IMR-90 (cell line): ENCODE measurements at places on chromosomes 1 and 21.

DNA sequence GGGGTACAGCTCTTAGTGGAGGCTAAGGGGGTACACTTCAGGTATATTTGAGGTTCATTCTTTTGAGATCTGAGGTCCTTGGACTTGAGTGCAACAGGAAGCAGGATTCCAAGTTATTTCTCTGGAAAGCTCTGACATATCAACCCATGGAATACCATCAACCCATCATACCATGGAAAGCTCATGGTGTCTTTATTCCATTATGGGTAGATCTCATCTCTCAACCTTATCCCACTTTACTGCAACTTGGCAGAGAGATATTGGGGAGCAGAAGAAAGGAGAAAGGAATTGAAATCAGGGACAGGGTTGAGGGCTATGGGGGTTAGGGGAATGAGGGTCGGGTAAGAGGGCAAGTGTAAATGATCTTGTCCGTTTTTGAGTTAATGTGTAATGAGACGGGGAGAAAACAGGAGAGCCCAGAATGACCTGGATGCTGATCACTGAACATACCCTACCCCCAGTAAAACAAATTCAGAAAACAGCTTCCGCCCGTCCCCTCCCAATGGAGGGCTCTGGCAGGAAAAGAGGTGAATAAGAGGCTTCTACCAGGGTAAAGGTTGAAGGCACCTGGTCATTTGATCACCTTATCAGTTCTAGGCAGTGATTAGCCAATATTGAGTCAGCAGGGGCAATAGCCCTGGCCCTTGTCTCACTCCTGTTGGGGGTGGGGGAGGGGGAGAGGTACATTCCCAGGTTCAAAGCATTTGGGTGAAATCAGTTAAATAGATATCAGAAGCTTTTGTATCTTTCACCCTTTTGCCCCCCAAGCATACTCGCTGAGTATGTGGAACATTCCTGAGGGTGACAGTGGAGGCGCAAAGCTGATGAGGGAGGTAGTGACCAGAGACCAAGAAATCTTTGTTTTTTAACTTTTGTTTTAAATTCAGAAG is 622 bp upstream of the APOA2 start:
- DNase-seq: no peak

GRCh38 chr1:58047265-58047858 is 499.2 kb downstream of the OMA1 start:
- no peak for DNase-seq

DNA sequence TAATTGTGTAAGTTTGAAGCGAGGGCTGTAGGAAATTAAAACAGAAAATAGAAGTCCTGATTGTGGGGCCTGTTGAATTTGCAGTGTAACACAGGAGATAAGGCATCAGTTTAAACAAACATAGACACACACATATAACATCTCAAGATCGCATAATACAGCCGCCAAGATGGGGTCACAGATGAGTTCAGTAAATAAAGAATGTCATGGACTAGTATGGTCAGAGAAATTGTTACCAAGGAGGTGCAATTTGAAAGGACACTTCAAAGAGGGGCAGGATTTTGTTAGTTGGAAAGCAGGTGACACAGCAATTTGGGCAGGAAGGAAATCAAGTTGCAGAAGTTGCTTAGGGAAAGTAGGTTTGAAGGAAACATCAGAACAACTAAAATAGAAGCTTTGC is 450.0 kb downstream of the USP25 start:
- no peak for DNase-seq

GRCh38 chr1:177873238-177873637 is 96.6 kb downstream of the SEC16B start:
- DNase-seq: peak; percentile 94

GRCh38 chr1:54833121-54833520 is 32.0 kb upstream of the TTC22 start:
- DNase-seq: no peak

DNA sequence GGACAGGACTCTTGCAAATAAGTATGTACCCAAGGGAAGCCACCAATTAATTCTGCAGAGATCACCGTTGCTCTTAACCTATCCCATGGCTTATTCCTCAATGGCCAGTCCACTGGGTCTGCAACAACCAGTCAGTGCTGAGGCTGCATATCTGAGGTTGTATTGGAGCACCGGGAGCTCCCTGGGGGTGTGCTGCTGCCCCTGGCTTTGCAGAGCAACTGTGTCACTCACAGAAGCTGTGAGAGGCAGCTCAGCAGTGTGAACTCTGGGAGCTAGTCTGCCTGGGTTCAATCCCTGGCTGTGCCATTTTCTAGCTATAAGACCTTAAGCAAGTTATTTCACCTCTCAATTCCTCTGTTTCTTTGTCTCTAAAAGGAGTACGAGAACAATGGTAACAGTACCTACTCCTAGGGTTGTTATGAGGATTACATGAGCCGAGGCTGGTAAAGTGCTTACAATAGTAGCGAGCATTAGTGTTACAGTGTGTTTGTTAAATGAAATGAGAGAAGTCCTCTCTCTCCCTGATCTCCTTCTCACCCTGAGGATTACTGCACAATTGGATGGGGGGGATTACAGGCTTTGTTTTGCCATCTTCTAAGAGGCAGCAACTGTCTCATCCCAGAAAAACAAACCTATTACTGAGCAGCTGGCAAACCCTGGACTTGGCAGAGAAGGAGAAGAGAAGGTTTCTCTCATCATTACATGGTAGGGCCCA is 3.6 kb downstream of the RXRG start:
- DNase-seq: no peak

GRCh38 chr1:89064632-89065031 is 376 bp downstream of the GBP1 start:
- peak; percentile 16 for DNase-seq

DNA sequence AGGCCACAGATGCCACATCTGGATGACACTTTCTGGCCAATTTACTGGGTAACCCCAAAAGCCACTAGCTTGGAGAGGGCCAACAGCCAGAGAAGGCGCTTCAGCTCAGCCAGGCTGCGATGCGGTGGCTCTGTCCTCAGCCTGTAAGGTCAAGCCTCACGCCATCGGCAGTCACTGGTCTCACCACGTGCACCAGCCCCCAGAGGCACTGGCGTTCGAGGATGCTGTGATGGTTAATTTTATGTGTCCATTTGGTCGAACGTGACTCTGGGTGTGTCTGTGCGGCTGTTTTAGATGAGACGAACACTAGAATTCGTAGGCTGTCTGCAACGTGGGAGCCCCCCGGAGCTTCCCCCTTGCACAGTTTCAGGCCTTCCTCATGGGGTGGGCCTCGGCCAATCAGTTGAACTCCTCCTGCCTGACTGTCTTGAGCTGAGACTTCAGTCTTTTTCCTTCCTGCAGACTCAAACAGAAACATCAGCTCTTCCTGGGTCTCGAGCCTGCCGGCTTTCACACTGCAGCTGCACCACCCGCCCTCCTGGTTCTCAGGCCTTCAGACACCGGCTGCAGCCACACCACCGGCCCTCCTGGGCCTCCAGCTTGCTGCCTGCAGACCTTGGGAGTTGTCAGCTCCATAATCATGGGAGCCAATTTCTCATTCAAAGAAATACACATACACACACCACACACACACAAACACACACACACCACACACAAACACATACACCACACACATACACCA is 41.6 kb upstream of the SLC45A1 start:
- DNase-seq: no peak

- DNase-seq: no peak
These were observed at the start of gene VWA5B1 for GRCh38 chr1:20290624-20291597. Gene VWA5B1 (plus strand): TSS chr1:20290875. CDS start chr1:20310602, 19,727 bp downstream.

- no peak for DNase-seq
These were observed 198.1 kb upstream of the KIAA0040 start for GRCh38 chr1:175390522-175391254.

- DNase-seq: no peak
These were observed 98.1 kb downstream of the TM2D1 start for GRCh38 chr1:61626816-61627215.

- peak; percentile 97 for DNase-seq
These were observed 7.9 kb downstream of the MYBPHL start for GRCh38 chr1:109298666-109299557.

DNA sequence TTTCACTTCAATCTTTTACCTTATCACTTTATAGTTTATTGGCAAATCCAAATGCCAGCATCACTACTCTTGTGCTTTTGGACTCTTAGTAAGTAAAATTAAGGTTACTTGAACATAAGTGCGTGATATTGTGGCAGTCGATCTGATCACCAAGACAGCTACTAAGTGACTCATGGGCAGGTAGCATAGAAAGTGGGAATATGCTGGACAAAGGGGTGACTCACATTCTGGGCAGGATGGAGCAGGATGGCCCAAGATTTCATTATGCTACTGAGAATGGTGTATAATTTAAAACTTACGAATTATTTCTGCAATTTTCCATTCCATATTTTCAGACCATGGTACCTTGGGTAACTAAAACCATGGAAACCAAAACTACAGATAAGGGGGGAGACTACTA is 120.2 kb downstream of the ROR1 start:
- no peak for DNase-seq

DNA sequence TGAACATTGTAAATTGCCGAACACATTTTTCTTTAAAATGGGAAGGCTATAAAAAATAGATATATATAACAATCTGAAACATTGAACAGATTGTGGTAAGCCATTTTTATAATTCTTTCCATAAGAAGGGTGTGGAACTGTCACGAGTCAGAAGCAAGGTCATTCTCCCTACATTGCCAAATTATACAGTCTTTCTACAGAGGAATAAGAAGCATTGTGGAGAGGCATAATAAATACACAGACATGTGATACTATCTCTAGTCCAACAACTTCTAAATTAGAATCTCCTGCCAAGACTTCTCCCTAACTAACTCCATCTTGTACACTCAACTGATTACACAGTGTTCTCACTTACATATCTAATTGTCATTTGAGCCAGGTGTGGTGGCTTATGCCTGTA is 227.9 kb downstream of the CENPF start:
- no peak for DNase-seq

DNA sequence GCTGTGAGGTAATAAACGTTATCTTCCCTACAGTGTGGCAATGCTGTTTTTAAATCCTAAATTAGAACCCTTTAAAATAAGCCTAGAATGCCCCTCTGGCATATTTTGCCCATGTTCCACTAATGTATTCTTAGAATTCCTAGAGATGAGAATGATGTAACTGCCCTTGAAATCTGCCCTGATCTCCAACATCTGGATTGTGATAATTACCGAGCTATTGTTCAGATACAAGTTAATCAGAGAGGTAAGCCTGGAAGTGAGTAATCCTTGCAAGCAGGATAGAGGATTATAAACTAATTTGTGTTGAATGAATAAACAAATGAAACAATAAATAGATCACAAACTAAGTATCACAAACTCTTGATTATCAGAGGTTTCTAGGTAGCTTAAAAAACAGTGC is 107.8 kb upstream of the DMRTA2 start:
- DNase-seq: peak; percentile 11
